ENCODE measurements at places on chromosomes 7 and 10. TPM values are rescaled to one million over a fixed set of nuclear protein-coding genes. Genes with fewer than 3 reads are reported as not detected.

CPA2 gene
- not detected for total RNA-seq

GPR85 gene
- total RNA-seq, result 2.8 TPM

PTPRZ1 gene
- 0.16 TPM for total RNA-seq

MYL10 gene
- total RNA-seq, result not detected

IDI1 gene
- total RNA-seq, result 84.8 TPM

SH2D4B gene
- total RNA-seq, result not detected

CCL24 gene
- total RNA-seq, result not detected

NDUFB2 gene
- 69.3 TPM for total RNA-seq

LRRTM3 gene
- not detected for total RNA-seq
